ENCODE measurements at places on chromosomes 6 and 20. TPM values are rescaled to one million over a fixed set of nuclear protein-coding genes. Genes with fewer than 3 reads are reported as not detected.

Gene FHL5
- 0.08 TPM for polyA plus RNA-seq

Gene SPEF1
- 2.5 TPM for polyA plus RNA-seq

Gene SLC9A8
- 9.4 TPM for polyA plus RNA-seq

Gene SLPI
- polyA plus RNA-seq: 0.42 TPM

GRCh38 chr20:45798935-45799642, 7.3 kb downstream of the DNTTIP1 start:
- DNase-seq: no peak

- no peak for DNase-seq
These were observed 213.2 kb upstream of the ECI2 start for GRCh38 chr6:4348462-4349112.

- DNase-seq: no peak
These were observed 65.6 kb downstream of the CDC5L start for GRCh38 chr6:44453146-44453545.

Measured in left renal pelvis (tissue), 4 donors.